Hippocampal formation (tissue), 2 donors: ENCODE measurements at places on chromosomes 1 and 21.

DNA sequence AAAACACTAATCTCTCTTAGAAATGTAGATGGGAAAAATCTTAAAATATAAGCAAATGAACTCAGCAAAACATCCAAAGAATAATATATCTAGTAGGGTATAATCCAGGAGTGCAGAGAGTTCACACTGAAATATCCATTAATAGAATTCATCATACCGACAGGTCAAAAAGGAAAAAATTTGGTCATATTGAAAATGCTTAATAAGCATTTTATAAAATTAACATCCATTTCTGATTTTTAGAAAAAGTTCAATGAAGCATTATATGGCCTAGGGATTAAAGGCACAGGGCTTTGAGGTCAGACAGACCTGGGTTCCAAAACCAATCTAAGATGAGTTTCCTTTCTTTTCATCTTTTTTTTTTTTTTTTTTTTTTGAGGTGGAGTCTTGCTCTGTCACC, 16.4 kb downstream of the EPHA10 start:
- DNase-seq = no peak

GRCh38 chr21:43802713-43803313, 13.4 kb downstream of the RRP1 start:
- DNase-seq = no peak

DNA sequence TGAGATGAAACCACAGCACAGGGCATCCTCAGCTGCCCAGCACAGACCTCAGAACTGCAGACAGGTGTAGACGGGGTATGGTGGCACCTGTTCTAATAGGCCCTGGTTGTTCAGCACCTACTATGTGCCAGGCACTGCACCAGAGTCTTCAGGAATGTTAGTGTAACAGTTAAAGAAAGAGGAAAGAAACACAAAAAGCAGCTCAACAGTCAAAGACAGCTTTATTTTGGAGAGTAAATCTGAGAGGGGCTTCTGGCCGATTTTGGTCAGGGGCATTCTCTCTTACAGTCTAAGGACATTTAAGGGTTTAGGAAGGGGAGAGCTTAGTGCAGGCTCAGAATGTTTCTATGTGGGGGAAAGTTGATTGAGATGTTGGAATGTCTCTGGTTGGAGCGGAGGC, 45.2 kb upstream of the ACTL8 start:
- DNase-seq = no peak

DNA sequence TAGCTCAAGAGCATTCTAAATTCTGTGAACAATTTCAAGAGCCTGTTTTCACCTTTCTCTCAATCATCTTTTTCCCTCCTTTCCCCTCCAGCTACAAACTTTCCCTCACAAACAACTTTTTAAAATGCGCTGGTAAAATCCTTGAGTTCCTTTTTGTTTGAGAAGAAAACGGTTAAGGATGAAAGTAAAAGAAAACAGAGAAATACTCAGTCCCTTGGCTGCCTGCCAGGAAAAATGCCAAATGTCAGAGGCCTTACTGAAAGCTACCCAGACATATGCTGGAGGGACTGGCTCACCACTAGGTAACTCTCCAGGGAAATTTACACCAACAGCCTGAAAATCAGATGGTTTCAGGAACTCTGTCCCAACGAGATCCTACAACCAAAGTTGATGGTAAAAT, 11.0 kb upstream of the SERBP1 start:
- DNase-seq = no peak

DNA sequence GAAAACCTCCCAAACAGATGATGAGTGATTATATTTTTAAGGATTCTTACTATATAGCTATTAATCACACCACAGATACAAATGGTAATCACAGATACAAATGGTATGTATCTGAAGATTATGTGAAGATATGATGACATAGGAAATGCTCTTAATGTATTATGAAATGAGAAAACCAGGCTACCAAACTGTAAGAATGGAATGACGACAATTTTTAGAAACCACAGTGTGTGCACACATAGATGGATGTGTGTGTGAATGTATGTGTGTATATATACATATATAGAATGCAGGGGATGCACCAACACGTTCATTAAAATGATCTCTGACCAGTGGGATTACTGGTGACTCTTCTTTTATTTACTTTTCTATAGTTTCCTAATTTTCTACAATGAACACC, 21.5 kb upstream of the ENAH start:
- DNase-seq = no peak

- DNase-seq = no peak
Measured at GRCh38 chr1:168806952-168807351, 77.9 kb upstream of the DPT start.

DNA sequence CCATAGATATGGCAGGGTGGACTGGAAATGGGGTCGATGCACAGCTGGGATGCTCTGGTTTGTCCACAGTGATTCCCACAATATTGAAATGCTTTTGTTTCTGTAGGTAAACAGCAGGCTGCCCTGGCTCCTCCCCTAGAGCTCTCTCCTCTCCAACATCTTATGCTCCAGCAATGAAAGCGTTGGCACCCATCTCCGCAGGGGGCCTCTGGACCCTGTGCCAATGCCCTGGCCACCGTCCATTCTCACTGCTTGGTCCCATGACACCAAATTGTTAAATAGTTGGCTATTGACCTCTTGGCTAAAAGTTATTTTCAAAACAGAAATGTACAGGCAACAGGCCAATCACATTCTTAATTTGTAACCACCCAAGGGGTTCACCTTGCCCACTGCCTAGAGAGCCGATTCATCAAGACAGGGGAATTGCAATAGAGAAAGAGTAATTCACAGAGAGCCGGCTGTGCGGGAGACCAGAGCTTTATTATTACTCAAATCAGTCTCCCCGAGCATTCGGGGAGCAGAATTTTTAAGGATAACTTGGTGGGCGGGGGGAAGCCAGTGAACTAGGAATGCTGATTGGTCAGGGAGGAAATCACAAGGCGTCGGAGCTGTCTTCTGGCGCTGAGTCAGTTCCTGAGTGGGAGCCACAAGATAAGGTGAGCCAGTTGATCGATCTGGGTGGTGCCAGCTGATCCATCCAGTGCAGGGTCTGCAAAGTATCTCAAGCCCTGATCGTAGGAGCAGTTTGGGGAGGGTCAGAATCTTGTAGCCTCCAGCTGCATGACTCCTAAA, 76.9 kb upstream of the B3GALT5 start:
- no peak for DNase-seq

- no peak for DNase-seq
Measured at GRCh38 chr1:29282924-29283803, 46.8 kb downstream of the PTPRU start.

- no peak for DNase-seq
Measured at GRCh38 chr1:168585937-168586336, 9.5 kb downstream of the XCL1 start.

GRCh38 chr1:46474570-46474969, 15.1 kb upstream of the DMBX1 start:
- no peak for DNase-seq

- DNase-seq = no peak
Measured at GRCh38 chr1:216607067-216607697, 116.0 kb downstream of the ESRRG start.

GRCh38 chr1:6454856-6455751, 10.9 kb downstream of the TNFRSF25 start:
- DNase-seq = no peak

GRCh38 chr1:67148516-67149178, 13.9 kb upstream of the C1orf141 start:
- DNase-seq = no peak

DNA sequence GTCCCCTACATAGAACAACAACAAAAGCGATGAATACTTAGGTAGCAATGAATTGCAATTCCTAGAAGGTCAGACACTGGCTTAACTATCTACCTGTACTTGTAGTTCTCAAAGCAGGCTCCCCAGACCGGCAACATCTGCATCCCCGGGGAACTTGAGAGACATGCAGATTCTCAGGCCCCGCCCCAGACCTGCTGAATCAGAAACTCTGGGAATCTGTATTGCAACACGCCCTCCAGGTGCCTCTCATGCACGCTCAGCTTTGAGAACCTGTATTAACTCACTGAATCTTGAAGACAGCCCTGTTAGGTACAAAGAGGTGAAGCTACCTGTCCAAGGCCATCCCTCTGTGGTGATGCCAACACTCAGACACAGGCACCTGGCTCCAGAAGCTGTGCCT, 128.1 kb downstream of the KAZN start:
- no peak for DNase-seq
